Hepatic stellate cell (primary cell): ENCODE measurements at places on chromosomes 6 and 20.

DNA sequence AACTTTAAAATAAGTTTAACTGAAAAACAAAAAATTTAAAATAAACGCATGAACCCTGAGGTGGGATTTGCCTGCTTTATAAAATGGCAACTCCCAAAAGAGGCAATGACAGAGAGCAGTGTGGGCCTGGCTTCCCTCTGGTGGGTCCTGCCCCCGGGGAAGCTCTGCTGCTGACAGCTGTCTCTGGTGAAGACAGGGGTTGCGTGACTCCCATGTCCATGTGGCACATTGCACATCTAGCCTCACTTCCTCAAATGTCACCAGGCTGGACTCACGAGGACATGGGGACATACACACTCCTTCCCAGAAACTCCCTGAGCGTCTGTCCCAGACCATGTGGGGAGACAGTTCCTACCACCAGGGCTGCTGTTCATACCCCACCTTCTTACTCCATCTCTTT is 66.2 kb downstream of the ABHD12 start:
- DNase-seq = no peak

GRCh38 chr20:54047048-54047447 is 23.3 kb downstream of the BCAS1 start:
- no peak for DNase-seq

DNA sequence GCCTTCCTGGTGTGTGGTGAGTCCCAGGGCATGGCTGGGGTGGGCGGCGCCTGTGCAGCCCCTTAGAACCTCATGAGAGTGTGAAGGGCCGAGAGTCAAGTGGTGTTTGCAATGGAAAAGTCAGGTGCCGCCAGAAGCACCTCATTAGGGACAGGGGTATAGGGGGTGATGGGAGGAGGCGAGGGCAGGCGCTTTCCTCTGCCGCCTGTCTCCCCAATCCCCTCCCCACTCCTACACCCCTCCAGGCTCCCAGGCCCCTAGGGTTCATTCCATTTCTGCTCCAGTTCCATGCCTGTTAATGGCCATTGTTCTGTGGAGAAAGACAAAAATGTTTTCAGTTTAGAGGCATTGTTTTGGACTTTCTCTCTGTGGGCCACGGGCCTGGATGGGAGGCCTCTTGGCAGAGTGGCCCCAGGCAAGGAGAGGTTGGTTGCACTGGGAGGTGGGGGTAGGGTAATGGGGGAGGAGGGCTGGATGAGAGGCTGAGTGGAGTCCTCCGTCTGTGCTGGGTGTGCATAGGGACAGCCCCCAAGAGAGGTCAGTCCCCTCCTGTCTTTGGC is 21.4 kb upstream of the SCUBE3 start:
- DNase-seq = no peak

DNA sequence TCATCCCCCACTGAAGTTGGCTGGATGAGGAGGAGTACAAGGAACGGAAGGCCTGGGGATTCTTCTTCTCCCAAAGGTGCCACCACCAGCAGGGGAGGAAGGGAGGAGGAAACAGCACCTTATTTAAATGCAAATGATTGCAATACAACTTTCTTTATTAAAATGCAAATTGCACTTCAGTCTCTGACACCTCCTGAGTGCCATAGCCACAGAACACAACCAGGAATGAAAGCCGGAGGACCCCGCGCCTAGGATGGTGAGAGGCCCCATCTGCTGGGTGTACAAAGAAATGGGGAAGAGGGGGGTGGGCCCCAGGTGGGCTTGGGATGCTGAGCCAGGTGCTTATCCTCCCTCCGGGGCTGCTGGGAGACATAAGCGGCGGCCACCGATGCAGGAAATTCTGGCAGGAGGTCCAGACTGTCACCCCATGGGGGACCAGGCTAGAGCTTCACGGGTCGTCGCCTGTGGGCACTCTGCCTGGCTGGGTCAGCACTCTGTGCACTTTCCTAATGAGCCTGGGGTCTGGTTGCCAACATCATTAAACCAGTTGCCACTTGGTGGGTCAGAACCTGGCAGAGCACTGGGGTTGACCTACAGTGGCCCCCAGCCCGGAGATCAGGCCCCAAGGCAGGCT is 154.2 kb upstream of the MLN start:
- DNase-seq = no peak

DNA sequence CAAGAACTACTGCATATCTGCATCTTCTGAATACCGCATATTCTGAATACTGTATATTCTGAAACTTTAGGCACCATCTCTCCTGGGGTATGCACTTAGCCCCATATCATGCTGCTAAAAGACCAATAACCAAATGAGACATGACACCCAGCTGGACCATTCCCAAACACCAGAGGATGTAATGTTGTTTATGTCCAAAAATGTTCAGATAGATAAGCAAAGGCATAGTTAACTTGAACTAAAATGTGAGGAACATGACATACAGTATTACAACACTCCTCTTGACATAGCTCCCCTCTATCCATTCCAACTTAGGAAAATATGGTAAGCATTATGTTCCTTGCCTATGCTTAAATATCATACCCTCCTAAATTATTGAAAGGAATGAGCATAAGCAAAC is 127.3 kb downstream of the TENT5A start:
- DNase-seq = no peak

- DNase-seq = no peak
These were observed 12.8 kb upstream of the KHDRBS2 start for GRCh38 chr6:62298745-62299392.
